Activated T-helper 1 cell treated with anti-CD3 and anti-CD28 coated beads, Interleukin-12 subunit alpha, Interleukin-12 subunit beta, Interleukin-2, Interleukin-4 antibody, amounts not matched to agents 30 ng/mL and 10 ng/mL and 1 ng/mL, durations not matched to agents 14 hours and 24 hours and 36 hours (primary cell): ENCODE measurements at places on chromosomes 3 and 15. TPM values are rescaled to one million over a fixed set of nuclear protein-coding genes. Genes with fewer than 3 reads are reported as not detected.

The LYZL4 gene
- total RNA-seq: not detected in 2 replicates

The MOBP gene
- not detected in 2 replicates for total RNA-seq

The CFAP161 gene
- total RNA-seq: not detected in 2 replicates

The PLCH1 gene
- total RNA-seq: 0.10 and 0.16 TPM in 2 replicates

DNA sequence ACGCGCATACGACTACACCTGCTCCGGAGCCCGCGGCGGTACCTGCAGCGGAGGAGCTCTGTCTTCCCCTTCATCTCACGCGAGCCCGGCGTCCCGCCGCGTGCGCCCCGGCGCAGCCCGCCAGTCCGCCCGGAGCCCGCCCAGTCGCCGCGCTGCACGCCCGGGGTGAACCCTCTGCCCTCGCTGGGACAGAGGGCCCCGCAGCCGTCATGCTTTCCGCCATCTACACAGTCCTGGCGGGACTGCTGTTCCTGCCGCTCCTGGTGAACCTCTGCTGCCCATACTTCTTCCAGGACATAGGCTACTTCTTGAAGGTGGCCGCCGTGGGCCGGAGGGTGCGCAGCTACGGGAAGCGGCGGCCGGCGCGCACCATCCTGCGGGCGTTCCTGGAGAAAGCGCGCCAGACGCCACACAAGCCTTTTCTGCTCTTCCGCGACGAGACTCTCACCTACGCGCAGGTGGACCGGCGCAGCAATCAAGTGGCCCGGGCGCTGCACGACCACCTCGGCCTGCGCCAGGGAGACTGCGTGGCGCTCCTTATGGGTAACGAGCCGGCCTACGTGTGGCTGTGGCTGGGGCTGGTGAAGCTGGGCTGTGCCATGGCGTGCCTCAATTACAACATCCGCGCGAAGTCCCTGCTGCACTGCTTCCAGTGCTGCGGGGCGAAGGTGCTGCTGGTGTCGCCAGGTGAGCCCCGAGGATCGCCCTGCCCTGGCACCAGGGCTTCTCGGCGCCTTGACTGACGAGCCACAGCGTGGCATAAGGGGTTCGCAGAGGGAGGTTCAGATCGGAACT lies 420 bp downstream of the SLC27A2 start:
- peak; percentile 53 for DNase-seq

GRCh38 chr3:158743664-158744566 lies 11.7 kb upstream of the RARRES1 start:
- DNase-seq: no peak

- DNase-seq: no peak
Measured at GRCh38 chr15:42890161-42890913, 30.2 kb downstream of the TTBK2 start.

GRCh38 chr3:125062904-125063618 lies 7.3 kb upstream of the HEG1 start:
- no peak for DNase-seq

DNA sequence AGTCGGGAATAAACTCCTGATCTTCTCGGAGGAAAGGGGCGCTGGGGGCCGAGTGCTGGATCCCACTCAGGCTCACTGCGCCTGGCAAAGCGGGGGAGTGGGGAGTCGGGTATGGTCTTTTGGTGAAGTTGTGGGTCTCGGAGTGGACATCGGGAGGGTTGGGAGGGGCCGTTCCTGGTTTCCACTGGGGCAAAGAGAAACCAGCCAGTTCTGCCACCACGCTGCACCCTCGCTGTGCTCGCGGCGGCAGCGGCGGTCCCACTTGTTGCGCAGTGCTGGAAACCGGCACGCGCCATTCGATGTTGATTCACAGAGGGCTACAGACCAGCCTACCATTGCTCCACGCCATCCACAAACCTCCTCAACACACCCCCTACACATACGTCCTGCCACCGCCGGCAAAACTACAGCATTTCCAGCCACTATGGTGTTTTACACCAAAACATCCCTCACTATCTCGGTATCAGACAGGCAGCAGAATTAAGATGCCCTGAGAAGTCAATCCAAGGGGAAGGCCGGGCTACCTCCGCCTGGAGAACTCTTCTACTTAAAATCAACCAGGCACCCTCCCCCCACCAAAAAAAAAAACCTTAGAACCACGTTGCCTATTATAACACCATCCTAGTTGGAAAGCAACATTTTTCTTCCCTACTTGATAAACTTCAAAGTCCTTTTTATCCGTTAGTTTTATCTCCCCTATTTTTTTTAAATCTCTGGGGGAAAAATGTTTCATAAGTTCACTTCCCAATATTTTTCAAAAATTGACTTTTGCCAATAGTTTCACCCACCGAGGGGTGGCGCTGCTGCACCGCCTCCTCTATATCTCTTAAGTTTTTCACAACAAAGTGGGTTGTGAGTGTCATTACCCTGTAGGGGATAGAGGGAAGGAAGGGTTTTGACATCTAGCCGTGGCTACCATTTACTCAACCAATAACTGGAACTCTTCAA lies 3.6 kb downstream of the BCL6 start:
- DNase-seq: peak; percentile 64

- no peak for DNase-seq
Measured at GRCh38 chr15:29859973-29860715, 37.9 kb upstream of the TJP1 start.

GRCh38 chr3:98272126-98272525 lies 8.1 kb downstream of the OR5H6 start:
- DNase-seq: no peak

GRCh38 chr15:61011576-61012336 lies 217.3 kb downstream of the RORA start:
- no peak for DNase-seq

- no peak for DNase-seq
Measured at GRCh38 chr3:46380471-46381221, 9.9 kb downstream of the CCR5 start.

DNA sequence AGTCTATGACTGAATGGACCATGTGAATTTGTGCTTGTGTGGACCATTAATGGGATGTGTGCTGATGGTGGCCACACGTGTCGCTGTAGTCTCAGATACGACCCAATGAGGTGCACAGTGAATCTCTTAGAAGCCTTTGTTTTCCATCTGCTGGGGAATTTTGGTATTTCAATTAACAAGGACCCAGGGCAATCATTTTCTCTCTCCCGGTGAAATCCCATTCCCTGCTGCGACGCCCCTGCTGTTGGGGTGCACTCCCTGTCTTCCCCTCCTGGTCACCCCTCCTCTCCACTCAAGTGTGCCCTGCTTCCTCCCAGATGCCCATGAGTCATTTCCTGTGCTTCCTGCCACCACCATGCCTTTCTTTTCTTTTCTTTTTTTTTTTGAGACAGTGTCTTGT lies 32.7 kb downstream of the EBLN2 start:
- no peak for DNase-seq

- DNase-seq: no peak
Measured at GRCh38 chr3:11953350-11953749, 50.8 kb upstream of the SYN2 start.

DNA sequence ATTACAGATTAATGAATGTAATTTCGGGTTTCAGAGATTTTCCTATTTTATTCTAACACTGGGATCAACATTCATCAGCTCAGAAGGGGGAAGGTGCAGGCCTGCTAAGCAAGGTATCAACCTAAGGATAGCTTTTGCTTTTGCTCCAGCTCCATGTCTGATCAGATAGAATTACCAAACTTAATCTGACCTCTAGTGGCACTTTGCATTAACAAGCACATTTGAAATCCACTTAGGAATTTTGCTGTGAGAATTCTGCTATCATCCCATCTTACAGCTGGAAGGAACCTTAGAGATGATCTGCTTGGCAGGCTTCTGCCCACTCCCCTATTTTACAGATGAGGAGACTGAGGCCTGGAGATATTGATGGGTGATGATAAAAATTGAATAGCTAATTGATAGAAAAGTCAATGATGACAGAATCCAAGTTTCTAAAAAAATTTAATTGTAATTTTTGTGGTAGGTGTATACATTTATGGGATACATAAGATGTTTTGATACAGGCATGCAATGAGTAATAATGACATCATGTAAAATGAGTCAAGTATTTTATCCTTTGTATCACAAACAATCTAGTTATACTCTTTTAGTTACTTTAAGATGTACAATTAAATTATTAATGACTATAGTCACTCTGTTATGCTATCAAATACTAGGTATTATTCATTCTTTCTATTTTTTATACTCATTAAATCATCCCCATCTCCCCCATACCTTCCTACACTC lies 209.2 kb upstream of the ZPLD1 start:
- DNase-seq: no peak

DNA sequence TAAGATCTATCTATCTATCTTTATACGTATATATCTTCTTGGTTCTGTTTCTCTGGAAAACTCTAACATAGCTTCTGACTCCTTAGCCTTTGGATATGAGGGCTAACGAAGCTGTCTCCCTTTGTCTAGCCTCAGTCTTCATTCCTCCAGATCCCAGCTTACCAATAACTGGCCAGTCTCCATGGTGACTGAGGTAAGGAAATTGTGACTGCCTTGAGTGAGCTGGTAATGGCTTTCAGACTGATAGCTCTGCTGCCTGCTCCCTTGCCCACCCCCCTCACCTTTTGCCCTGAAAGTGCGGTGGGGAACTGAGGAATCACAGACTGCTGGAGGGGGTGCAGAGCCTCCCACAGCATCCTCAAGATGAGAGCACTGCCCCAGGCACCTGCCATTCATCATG lies 65.8 kb upstream of the ABHD17C start:
- no peak for DNase-seq

- DNase-seq: no peak
Measured at GRCh38 chr15:52109559-52110451, 2.8 kb downstream of the BCL2L10 start.

GRCh38 chr3:23837286-23837685 lies 31.5 kb downstream of the UBE2E1 start:
- no peak for DNase-seq

GRCh38 chr15:60835974-60836373 lies 357.0 kb upstream of the ICE2 start:
- DNase-seq: no peak

GRCh38 chr15:60128000-60128376 lies 123.9 kb downstream of the FOXB1 start:
- DNase-seq: no peak

- no peak for DNase-seq
Measured at GRCh38 chr3:145899241-145899640, 261.7 kb downstream of the PLOD2 start.
